IMR-90 (cell line): ENCODE measurements at places on chromosomes 2 and 18. TPM values are rescaled to one million over a fixed set of nuclear protein-coding genes. Genes with fewer than 3 reads are reported as not detected.

Gene VSNL1
- total RNA-seq: 0.28 and 0.36 TPM in 2 replicates

GRCh38 chr2:201971531-201972228 is 62.0 kb upstream of the FZD7 start:
- peak; percentile 53 for DNase-seq

DNA sequence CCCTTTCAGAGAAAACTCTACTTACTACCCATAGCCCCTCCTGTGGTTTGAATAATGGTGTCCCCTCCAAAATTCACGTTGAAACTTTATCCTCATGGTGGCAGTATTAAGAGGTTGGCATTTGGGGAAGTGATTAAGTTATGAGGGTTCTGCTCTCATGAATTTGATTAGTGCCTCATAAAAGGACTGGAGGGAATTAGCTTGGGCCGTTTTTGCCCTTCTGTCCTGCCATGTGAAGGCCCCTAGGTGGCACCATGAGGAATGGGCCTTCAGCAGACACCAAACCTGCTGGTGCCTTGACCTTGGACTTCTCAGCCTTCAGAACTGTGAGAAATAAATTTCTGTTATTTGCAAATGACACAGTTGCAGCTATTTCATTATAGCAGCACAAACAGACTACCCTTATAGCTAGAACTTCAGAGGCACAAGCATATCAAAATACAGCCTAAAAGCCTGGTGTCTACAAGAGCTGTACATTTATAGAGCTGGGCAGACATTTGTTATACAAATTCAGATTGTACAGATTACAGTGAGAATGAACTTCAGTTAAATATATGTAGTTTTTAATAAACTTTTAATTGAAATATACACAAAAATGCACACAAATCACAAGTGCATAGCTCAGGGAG is 2.6 kb upstream of the PTPN2 start:
- no peak for DNase-seq

DNA sequence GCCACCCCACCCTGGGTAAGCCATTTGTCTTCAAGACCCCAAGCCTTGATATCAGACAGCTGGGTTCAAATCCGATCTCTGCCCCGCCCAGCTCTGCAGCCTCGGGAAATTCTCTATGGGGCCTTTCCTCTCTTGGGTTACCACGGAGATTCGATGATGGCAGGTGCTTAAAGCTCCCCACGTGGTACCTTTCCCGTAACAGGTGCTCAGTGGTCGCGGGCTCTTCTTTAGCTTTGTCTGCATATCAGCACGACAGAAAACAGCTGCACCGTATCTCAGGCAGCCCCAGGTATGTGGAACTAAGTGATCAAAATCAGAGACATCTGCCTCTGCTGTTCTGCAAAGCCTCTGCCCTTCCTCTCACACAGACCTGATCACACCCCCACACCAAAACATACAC is 37.4 kb downstream of the TTC32 start:
- DNase-seq: no peak

Gene CTNNA2
- not detected in 2 replicates for total RNA-seq

DNA sequence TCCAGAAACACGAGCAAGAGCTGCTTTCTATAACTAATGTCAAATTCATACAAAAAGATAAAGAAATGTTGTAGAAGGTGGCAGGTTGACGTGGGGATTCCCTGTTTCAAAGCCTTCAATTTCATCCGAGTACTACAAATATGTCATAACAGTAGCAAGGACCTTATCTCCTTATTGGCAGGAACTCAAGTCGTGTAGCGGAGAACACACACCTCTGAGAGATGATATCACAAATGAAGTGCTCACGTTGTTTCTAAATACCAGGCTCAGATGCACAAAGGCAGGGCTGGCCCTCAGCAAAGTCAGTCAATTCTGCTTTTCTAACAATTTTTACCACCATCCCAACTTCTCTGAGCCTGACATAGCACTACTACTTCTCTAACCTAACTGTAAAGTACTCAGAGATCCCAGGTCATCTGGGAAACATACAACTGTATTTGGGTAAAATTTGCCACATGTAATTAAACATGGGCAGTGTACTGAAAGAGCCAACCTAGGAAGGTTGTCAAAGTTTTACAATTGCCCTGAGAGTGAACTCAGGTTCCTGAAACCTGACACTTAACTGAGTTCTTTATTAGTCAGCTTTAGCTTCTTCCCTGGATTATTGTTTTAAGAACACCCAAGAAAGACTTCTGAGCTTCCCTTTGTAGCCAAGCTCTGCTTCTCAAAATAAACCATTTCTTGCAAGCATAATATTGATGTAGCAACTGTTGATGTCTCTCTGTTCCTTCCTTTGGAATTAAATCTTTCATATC is 813.7 kb upstream of the ACVR2A start:
- DNase-seq: peak; percentile 54

GRCh38 chr2:3885629-3886628 is 182.6 kb downstream of the DCDC2C start:
- no peak for DNase-seq

- DNase-seq: no peak
These were observed 85.5 kb downstream of the MRO start for GRCh38 chr18:50734342-50734741.

- DNase-seq: no peak
These were observed 459.5 kb downstream of the FBXO15 start for GRCh38 chr18:73688161-73688560.

GRCh38 chr2:70964133-70964532 is 14.3 kb upstream of the ANKRD53 start:
- DNase-seq: no peak

- no peak for DNase-seq
These were observed 7.6 kb downstream of the STAMBP start for GRCh38 chr2:73836141-73836943.

DNA sequence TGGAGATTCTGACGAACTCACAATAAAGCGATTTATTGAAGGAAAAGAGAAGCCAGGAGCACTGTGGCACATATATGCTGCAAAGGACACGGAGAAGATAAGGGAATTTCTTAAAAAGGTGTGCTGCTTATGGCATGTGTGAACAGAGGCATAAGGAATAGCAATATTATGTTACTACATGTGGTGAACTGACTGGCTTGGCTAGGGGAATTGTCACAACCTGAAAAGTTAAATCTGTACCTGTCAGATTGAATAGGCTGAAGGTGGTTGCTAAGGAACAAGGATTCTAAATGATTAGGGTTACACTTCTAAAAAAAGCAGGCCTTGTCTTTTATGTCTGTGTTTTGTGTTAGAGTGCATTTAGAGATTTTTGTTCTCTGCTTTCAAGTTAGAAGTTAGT is 48.4 kb downstream of the KDM3A start:
- no peak for DNase-seq

GRCh38 chr2:138515092-138515491 is 13.5 kb downstream of the SPOPL start:
- no peak for DNase-seq

Gene RNF152
- total RNA-seq: 18.5 and 18.9 TPM in 2 replicates

DNA sequence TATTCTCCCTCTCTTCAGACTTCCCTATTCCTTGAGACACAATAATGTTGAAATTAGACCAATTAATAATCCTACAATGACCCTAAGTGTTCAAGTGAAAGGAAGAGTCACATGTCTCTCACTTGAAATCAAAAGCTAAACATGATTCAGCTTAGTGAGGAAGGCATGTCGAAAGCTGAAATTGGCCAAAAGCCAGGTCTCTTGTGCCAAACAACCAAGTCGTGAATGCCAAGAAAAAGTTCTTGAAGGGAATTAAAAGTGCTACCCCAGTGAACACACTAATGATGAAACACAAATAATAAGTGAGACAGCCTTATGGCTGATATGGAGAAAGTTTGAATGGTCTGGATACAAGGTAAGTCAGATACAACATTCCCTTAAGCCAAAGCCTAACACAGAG is 115.4 kb downstream of the PXDN start:
- DNase-seq: peak; percentile 74

Gene GKN1
- not detected in 2 replicates for total RNA-seq

DNA sequence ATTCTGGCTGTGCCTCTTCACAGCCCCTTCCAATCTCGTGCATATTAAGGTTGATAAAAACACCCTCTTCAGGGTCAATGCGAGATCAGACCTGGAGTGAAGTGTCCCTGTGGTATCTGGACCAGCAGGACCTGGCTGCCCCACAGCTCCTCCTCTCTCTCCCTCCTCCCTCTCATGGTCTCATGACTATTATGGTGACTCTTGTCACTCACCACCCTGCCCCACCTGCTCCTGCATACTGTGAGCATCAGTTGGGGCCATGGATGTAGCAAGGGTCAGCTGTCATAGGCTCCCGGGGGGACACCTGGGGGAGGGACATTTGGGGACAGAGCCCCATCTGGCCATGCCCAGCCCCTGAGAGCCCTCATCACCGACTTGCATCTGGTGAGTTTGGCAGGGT is 50.2 kb downstream of the ODC1 start:
- no peak for DNase-seq

DNA sequence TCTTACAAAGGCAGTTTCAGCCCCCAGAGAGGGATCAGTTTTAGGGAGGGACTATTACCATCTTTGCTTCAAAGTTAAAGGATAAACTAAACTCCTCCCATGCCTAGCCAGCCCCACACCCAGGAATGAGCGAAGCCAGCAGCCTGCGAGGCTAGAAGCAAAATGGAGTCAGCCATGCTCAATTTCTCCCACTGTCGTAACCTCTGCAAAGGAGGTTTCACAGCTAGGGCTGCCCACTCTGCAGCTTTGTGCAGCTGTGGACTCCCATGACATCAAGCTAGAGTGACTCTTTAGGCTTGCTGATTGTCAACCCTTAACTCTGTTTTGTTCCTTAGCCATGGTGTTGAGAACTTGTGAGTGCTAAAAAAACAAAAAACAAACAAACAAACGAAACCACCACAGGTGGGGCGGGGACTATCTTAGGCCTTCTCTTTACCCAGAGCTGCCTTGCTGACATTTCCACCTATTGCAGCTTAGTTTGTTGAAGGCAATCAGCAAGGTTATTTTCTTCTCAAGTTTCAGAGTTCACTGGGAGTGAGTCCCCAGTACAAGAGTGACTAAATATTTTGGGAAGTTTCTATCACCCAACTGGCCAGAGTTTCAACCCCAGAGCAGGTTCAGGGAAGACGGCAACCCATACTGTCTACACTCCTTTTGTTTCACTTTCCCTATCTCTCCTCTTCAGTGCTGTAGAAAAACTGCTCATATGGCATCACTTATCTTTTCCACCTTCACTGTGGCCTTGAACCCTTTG is 592.1 kb downstream of the XIRP2 start:
- DNase-seq: no peak

- no peak for DNase-seq
These were observed 61.3 kb downstream of the MTHFD2 start for GRCh38 chr2:74259733-74260132.

GRCh38 chr2:3001615-3002560 is 375.7 kb downstream of the EIPR1 start:
- no peak for DNase-seq

Gene UPP2
- total RNA-seq: not detected in 2 replicates

Gene REEP1
- total RNA-seq: under 0.01 TPM in 2 replicates

- no peak for DNase-seq
These were observed 123.3 kb downstream of the PXDN start for GRCh38 chr2:1621041-1621440.

- DNase-seq: no peak
These were observed 20.9 kb downstream of the SLC39A10 start for GRCh38 chr2:195677884-195678283.

Gene NXPH2
- not detected in 2 replicates for total RNA-seq

DNA sequence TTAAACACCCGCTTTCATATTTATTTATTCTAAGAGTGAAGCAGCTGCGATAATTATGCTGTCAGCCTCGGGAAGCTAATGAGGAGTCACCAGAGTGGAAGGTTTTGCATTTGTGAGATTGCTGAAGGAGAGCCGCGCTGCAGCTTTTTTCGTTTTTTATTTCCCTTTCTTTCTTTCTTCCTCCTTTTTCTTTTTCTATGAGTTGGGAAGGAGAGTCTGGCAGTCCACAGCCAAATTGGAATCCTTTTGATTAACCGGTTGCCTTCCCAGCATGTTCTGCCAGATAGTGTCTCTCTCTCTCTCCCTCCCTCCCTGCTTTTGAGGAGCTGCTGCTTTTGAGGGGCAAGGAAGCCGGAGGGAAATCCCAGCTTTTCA is 82.1 kb downstream of the CDK15 start:
- no peak for DNase-seq

DNA sequence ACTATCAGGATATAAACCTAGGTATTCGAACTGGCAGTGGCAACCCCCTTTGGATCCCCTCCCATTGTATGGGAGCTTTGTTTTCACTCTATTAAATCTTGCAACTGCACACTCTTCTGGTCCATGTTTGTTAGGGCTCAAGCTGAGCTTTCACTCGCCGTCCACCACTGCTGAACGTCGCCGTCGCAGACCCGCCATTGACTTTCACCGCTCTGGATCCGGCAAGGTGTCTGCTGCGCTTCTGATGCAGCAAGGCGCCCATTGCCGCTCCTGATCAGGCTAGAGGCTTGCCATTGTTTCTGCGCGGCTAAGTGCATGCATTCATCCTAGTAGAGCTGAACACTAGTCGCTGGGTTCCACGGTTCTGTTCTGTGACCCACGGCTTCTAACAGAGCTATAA is 69.1 kb downstream of the LCLAT1 start:
- DNase-seq: no peak

- DNase-seq: no peak
These were observed 181.0 kb upstream of the CHST9 start for GRCh38 chr18:27366151-27366550.

- no peak for DNase-seq
These were observed 48.6 kb upstream of the CHMP1B start for GRCh38 chr18:11802586-11802985.

Gene LAMA1
- 10.9 and 11.4 TPM in 2 replicates for total RNA-seq

Gene OTOS
- not detected in 2 replicates for total RNA-seq

- DNase-seq: no peak
These were observed 92.5 kb downstream of the DGKD start for GRCh38 chr2:233446606-233447305.

DNA sequence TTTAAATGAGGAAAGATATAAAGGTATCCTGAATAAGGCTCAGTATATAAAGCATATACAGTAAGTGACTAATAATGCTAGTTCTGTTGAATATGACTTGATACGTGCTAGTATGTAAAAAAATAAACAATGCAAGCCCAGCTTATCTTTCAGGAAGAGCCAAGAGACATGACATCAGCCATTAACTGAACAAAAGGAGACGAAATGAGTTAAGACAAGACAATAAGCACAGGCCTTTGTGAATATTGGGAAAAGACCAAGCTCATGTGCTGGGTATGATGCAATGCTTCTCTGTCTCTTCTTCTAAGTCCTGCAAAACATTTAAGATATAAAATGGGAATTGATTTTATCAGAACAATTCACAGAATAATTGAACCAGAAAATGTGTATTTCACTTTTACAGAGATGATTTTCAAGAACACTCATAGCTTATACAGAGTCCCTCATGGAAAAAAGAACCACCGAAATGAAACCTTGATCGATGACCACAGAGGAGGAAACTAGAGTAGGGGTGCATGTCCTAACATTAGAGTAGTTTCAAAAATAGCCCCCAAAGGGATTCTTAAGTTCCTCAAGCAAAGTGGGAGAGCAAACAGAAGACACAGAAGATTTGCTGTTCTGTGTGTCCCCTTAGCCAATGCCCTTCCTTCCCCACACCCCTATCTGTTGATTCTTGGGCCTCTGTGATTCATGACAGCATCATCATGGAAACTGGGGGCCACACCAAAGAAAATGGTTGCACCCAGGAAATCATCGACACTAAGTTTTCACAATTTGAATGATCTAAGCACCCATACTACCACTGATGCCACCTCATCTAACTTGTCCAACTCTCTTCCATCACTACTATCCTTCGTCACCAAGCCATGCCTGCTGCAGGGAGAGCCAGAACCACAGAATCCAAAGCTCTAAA is 68.0 kb upstream of the CRIM1 start:
- DNase-seq: peak; percentile 86

GRCh38 chr18:44229693-44230108 is 451.0 kb upstream of the SETBP1 start:
- DNase-seq: peak; percentile 1

GRCh38 chr2:211941216-211941747 is 597.3 kb downstream of the ERBB4 start:
- no peak for DNase-seq
